HFFc6 (cell line): ENCODE measurements at places on chromosomes 13 and 19. TPM values are rescaled to one million over a fixed set of nuclear protein-coding genes. Genes with fewer than 3 reads are reported as not detected.

DNA sequence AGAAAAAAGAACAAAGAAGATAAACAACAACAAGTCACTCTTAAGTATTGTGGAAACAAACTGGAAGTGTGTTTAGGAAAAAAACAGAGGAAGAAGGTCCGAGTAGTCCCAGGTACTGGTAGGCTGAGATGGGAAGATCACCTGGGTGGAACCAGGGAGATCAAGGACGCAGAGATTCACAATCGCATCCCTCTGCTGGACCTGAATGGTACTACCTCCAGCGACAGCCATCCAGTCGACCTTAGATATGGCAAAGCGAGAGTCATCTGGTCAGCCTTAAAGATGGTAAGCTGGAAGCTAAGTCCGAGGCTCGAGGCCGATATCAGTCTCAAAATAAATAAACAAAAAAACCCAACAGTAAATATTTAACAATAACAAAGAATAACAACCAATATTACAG lies 44.9 kb upstream of the ZNF91 start:
- DNase-seq = no peak

GRCh38 chr13:113427562-113428468 lies 25.5 kb downstream of the ADPRHL1 start:
- peak; percentile 15 for DNase-seq

GRCh38 chr19:33825556-33825955 lies 28.9 kb downstream of the KCTD15 start:
- DNase-seq = no peak

DNA sequence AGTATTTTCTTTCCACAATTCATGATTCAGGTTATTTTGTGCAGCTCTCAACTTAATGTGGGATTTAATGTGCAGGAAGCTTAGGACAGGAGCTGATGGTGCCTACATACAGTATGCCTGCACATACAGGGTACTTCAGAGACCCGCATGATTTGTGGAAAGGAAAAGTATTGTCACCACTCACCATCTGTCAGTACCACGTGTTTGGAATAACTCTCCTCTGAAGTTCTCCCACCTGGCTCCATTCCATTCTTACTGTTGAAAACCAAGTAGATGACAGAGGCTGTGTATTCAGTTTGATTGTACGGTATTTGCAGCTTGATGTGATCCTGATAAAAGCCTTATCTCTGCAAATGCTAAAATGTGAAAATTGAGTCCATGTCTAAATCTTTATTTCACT lies 85.7 kb downstream of the ZAR1L start:
- no peak for DNase-seq

The PNMA8A gene
- total RNA-seq = 8.6 and 12.5 TPM in 2 replicates

The R3HDM4 gene
- total RNA-seq = 45.0 to 46.8 TPM (median 46.0 TPM) in 3 replicates
